ENCODE measurements at places on chromosomes 6 and 20.
A peak's percentile ranks its signal among the peaks of the same experiment; 100 is the strongest.

DNA sequence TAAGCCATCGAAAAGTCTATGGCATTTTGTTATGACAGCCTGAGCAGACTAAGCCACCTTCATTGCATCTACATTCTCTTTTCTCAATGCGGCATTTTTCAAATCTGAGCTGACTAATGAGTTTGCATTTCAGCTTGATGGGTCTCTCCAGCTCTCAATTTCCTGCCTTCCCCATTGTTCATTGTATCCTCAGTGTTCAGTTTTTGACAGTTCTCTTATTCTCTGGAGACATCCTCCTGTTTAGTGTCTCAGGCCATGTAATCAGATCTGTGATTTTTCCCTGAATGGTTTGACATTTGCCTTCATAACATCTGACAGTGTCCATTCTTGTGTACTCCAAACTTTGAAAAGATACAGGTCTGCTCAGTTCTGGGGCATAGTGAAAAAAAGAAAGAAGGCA, 27.9 kb upstream of the MCM3 start:
- no peak for DNase-seq

DNA sequence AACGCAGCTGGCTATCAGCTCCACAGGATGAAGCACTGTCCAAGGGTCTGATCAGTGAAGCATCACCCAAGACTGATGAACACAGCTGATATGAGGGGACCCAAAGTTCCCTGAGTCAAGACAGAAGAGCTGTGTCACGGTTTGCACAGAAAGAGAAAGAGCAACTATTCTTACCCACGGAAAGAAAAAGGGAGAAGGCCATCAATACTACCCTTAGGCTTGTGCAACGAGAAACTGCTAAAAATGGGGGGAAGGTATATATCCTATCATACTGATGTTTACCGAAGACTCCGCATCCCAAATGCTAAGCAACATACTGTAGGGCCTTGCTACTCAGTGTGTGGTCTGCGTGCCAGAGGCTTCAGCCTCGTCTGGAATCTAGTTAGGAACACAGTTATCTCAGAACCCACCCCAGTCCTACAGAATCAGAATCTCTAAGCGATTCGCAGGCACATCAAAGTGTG, 665 bp downstream of the FASTKD5 start:
- DNase-seq = peak; percentile 44

DNA sequence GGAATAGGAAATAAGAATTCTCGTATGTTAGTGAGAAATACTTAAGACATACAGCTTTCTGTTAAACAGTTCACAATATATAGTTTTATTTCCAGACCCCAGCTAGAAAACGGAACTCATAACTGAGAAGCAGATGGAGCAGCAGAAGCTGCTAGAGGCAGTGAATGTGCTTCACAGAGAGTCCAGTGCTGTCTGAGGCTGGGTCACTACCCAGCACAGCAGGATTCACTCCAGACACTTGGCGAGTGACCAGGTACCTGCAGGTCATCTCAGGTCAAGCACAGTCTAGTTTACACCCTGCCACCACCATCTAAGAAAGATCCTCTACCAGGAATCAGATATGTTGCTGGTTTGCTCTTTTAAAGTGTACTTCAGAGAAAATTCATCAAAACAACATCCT, 243.1 kb upstream of the RAB32 start:
- no peak for DNase-seq

GRCh38 chr6:391559-392440, at the start of gene IRF4:
IRF4 (plus strand) TSS chr6:391752; CDS start chr6:393153, 1,401 bp downstream.
- DNase-seq = no peak

DNA sequence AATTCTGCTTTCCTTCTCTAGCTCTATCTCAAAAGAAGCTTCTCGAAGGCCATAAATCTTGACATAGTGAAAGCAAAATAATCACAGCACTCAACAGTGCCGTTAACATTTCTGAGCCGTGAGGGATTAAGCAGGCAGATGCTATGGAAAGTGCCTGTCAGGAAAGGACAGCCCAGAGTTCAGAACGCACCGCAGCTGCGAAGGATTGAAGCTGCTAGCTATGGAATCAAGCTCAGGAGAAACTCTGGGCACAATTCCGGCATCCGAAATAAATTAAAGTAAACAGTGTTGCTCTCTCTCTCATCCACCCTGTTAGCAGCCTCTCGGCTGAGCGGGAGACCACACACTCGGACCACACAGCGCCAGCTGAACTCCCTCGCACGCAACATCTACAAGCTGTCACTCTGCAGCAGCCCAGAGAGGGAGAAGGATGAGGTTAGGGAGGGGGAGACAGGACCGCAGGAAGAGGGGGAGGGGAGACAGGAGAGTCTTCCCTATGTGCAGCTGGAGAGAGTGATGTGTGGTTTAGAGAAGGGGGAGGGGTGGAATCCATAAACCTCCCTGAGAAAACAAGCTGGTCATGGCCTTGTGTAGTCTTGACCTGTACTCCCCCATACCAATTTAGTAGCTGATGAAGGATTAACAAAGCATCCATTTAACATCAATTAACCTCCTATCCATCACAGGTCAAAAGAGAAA, 9.0 kb downstream of the EXOC2 start:
- DNase-seq = no peak

DNA sequence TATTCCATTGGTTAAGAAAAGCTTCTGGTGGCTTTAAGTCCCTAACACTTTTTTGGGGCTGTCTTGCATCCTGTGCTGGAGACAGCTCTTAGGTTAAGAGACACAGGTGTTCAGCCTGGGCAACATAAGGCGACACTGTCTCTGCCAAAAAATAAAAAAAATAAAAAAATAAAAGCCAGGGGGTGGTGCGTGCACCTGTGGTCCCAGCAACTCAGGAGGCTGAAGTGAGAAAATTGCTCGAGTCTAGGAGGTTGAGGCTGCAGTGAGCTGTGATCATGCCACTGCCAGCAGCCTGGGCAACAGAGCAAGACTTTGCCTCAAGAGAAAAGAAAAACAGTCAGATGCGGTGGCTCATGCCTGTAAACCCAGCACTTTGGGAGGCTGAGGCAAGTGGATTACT, 55.6 kb upstream of the ZMYND8 start:
- no peak for DNase-seq

DNA sequence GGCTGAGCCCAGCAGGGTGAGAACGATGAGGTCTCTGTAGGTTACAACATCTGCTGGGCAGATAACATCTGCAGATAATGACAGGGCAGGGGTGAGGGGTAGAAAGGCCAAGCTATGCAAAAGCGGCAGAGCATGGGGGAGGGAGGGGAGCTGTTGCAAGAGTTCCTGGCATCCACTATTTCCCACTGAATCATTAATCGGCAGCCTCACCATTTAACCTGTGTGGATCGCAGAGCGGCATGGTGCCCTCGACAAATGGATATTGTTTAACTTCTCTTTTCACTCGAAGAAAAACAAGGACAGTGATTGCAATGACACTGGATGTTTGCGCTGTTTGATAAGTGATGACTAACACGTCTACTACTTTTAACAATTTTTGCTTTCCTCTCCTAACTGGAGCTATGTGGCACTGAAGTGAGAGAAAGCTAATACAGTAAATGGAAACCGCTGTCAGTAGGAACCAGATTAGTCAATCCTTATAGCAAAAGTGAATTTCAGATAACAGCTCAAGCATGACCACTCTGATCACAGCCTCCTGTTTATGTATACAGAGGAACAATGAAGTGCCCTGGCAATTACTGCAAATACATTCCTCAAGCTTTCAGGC, 381.5 kb downstream of the TFAP2A start:
- DNase-seq = no peak

DNA sequence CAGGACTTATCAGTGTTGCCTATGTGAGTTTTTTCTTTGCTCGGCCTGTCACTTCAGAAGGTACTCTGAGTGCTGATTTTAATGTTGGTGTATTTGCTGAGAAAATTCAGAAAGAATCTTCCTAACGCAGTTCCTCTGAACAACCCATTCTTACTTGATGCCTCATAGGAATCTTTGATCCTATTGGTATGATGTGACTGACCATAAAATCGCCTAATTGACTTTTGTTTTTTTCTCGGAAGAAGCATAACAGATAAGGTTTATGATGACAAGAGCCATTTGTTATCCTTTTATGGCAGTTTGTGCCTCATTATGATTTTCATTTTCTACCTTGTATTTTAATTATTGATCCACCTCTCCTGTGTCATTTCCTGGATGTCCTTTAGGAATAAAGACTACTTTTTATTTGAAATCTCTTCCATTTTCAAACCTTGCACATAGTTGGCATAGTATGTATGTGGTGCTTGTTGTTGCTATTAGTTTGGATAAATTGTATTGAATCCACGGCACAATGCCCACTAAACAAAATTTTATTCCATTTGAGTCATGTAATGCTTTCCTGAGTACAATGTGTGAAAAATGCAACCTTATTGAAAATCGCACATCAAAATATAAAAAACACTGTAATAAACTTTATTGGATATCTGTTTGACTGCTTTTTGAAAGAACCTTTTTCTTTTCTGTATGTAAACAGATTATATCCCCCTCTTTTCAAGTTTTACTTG, 37.3 kb downstream of the LRRC1 start:
- DNase-seq = no peak

DNA sequence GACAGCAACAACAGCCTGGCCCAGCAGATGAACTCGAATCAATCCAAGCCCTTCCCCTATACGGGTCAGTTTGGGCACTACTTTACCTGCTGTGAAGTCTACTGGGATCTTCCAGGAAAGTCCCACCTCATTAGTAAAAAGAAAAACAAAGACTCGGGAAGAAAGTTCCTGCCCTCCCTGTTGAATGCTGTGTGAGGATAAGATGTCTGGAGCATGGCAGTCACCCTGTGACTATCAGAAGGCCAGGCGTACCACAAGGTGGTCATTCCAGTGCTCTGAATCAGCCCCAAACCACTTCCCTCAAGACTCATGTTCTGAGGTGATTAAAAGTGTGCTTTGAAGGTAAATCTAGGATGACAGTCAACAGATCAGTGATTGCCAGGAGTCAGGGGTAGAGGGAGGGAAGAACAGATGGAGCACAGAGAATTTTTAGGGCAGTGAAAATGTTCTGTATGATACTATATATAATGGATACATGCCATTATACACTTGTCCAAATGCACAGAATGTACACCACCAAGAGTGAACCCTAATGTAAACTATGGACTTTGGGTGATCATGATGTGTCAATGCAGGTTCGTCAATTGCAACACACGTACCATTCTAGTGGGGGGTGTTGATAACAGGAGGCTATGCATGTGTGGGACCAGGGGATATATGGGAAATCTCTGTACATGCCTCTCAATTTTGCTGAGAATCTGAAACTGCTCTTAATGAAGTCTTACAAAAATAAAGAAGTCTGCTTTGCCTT, 14.7 kb downstream of the FKBP1A start:
- no peak for DNase-seq

DNA sequence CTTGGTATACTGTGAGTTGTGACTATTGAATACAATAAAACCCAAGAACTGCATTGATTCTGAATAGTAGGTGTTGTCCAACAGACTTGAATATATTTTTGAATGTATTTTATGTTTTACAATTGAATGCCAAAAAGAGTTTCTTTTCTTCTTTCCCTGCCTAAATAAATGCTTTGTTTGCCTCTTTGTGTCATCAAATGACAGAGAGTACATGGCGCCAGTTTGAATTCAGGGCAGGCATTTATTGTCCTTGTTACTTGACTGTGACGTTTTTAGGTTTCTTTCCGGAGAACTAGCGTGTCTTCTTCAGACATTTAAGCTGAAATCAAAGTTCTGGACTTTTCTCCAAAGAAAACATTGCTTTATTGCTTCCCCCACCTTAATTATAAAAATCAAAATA, 16.6 kb downstream of the KIF3B start:
- no peak for DNase-seq
